CD4-positive, alpha-beta T cell treated with Interleukin-15 for 4 hours (primary cell): ENCODE measurements at places on chromosomes 2 and 18.

- DNase-seq, result no peak
These were observed 258 bp downstream of the MGAT4A start for GRCh38 chr2:98730707-98731040.

- no peak for DNase-seq
These were observed 248.8 kb downstream of the RDH14 start for GRCh38 chr2:18311420-18312195.

GRCh38 chr18:50360611-50361010, 14.2 kb upstream of the SKA1 start:
- DNase-seq, result no peak

- no peak for DNase-seq
These were observed 87.6 kb downstream of the SMAD2 start for GRCh38 chr18:47842836-47843235.

DNA sequence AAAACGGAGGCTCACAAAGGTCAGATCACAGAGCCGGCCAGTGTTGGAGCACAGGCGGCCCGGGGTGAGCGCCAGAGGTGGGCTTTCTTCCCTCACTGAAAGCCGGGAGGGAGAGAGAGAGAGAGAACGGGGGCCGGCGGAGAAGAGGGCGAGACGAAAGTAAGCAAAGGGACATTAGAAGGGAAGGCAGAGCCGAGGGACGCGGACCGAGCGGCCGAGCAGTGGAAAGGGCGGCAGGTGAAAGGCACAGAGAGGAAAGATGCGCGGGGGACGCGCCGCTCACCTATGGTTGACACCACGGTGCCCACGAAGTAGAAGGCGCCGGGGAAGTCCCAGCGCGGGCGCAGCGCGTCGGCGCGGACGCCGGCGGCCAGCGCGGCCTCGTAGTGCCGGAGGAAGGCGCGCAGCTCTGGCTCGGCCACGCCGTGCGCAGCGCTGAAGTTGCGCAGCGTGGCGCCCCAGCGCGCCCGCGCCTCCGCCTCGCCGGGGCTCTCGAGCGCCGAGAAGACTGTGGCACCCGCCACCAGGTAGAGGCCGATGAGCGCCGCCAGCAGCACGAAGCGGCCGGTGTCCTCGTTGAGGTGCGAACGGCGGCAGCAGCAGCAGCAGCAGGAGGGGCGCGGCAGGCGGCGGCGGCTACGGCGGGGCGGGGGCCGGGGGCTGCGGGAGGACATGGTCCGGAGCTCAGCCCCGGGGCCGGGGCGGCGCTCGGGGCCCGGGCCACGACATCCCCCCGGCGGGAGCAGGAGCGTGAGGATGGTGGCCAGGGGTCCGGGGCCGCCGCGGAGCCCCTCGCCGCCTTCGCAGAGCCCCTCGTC, 166.9 kb downstream of the MSH2 start:
- DNase-seq, result no peak

GRCh38 chr18:33062834-33063364, 290.1 kb upstream of the KLHL14 start:
- DNase-seq, result no peak

GRCh38 chr2:209636076-209636475, 135.6 kb upstream of the UNC80 start:
- no peak for DNase-seq

DNA sequence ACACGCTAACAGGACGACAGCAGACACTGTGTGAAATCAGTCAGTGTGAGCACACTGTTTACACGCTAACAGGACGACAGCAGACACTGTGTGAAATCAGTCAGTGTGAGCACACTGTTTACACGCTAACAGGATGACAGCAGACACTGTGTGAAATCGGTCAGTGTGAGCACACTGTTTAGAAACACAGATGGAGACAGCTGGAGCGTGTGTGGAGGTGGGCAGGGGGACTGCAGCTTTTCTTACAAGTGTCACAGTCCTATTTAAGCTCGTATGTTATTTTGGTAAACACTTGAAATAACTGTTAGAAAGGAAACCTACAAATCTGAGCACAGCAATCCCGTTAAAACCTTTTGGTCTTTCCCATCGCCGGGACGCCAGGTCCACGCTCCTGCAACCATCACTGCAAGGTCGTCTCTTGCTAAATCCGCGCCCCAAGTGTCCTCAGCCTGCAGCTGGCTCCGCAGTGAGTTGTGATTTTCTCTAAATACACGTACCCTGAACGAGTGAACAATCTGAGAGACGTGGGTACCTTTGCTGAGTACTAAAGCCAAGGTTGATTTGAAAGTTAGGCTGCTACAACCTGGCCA, 58.9 kb upstream of the CTDP1 start:
- no peak for DNase-seq

DNA sequence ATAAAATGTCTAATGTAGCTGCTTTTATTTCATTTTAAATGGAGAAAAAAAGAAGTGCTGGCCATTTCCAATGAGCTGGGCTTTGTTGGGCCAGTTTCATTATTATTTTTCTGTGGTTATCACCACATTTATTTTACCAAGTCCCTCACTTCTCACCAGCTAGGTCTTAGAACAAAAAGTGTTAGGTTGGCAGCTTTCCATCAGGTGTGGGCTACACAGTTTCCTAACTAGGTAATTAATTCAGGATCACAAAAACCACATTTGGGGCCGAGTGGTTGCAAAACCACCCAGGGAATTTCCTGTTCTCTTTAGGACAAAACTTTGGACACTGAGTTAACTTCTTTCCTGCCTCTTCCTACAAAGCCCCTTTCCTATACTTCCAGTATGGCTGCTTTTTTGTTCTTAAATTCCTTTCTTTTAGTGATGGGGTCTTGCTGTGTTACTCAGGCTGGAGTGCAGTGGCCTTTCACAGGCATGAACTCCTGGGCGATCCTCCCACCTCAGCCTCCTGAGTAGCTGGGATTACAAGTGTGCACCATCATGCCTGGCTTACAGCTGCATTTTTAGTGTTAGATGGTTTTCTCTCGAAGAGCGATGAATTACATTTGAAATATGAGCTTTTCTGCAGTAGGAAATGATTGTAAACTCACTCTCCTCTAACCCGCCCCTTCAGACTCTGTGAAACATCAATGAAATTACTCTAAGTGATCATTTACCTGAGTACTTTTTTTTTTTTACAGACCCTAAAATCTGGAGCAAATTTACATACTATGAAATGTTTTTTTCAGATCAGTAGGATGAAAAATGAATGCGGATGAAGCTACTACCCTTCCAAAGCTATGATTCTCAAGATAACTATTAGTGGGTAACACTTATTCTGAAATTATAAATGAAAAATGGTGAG, 2.6 kb upstream of the ZFP36L2 start:
- peak; percentile 32 for DNase-seq

DNA sequence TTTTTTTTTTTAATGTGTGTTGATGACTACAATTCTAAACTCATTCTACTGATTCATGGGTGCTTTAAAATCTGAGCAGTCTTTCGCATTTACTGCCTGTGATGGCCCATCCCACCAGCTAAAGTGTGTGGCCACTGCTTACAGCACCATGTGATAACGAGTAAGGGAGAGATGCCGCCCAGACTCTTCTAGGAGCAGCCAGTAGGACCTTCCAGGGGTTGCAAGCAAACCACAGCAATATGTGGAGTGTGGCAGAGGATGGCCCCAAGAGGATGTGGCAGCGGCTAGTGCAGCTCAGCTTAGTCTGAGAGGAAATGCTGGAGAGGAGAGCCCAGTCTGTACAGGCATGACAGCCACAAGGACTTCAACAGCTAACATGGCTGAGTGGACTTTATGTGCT, 14.9 kb downstream of the IL1B start:
- DNase-seq, result no peak

- peak; percentile 43 for DNase-seq
These were observed 7.9 kb upstream of the PDCL3 start for GRCh38 chr2:100554798-100555407.

- no peak for DNase-seq
These were observed 55.1 kb upstream of the ZBTB14 start for GRCh38 chr18:5350636-5351035.

GRCh38 chr2:174339561-174340399, 5.0 kb downstream of the SP9 start:
- DNase-seq, result no peak

- DNase-seq, result peak; percentile 74
These were observed 199.4 kb downstream of the ZEB2 start for GRCh38 chr2:144320491-144320890.

DNA sequence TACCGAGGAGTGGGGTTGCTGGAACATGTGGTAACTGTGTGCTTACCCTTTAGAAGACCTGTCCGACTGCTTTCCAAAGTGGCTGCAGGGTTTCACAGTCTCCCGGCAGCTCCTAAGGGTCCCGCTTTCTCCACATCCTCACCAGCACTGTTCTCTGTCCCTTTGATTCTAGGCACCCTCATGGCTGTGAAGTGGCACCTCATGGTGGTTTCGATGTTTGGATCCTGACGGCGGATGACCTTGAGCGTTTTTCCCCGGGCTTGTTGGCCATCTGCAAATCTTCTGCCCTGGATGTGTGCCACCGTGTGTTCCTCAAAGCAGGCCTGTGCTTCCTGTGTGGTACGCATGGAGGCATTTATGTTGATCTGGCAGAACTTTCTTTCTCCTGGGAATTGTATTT, 292.5 kb upstream of the HDAC4 start:
- no peak for DNase-seq

DNA sequence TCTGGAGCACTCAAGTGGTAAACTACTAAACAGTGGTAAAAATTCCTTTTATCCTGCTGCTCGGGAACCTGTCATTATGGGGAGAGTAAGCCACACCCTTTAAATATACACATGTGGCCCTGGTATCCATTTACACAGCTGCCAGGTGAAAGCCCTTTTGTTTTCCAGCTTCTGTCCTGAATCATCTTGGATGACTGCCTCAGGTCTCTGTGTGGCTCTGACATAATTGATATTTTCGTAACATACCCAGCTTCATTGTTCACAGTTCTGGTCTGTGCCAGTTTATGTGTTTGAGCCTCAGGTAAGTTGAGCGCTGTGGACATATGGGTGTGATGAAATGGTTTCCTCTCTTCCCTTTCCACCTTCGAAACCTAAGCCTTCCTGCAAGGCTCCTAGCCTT, 15.7 kb upstream of the TTC39C start:
- DNase-seq, result no peak

DNA sequence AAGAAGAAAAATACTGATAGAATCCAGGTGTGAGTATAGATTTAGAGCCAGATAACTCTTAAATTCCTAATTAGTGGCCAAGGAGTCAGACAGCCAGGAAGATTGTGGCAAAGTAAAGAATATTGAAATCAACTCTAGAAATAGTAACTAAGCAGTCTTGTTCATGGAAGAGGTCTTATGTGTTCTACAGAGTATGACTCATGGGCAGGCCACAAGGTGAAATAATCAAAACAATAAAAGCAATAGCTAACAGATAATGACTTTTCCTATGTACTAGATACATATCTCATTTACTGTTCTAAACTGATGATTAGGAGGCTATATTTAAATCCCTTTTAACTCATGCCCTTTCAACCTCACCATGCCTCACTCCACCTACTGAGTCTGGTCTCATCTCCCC, 227.4 kb upstream of the COL3A1 start:
- DNase-seq, result no peak

- no peak for DNase-seq
These were observed 11.6 kb downstream of the FECH start for GRCh38 chr18:57574866-57575265.

DNA sequence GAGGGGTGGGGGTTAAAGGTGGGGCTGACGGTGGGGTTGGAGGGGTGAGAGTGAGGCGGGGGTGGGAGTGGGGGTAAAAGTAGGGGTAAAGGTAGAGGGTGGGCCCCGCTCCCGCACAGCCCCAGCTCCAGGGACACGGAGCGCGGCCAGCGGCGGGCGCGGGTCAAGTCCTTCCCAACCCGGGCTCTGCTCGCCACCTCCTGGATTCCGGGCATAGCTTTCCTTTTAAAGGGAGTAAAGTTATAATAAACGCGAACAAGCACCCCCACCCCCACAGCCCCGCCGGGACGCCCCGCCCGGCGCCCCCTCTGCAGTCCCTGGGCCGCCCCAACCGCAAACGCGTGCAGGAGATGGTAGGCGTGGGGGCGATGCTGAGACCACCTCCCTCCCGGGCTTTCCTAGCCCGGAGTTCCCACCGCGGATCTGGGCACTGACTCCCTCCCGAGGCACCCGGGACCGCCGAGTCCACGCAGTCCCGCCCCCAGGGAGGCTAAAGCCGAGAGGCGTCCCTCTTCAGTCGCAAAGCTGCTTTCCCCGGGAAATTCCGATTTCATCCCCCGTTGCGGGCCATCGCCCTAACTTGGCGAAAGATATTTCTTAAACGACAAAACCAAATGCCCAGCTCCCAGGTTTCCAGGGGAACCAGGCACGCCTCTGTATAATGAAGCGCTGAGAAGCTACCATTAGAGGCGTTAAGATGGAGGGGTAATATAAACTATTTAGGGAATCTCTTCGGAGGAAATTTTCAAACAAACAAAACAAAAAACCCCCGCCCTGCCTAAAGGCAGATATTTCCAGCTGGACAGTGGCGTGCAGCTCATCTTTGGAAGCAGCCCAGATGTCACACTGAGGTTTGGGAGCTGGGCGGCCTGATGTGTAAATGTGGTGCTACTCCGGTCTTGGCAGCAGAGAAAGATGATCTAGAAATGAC, at the start of gene LIMS2:
LIMS2 (minus strand) TSS at position 200 of the 931 bp plus-strand sequence. CDS start 506 bp downstream, outside the sequence.
- DNase-seq, result no peak

DNA sequence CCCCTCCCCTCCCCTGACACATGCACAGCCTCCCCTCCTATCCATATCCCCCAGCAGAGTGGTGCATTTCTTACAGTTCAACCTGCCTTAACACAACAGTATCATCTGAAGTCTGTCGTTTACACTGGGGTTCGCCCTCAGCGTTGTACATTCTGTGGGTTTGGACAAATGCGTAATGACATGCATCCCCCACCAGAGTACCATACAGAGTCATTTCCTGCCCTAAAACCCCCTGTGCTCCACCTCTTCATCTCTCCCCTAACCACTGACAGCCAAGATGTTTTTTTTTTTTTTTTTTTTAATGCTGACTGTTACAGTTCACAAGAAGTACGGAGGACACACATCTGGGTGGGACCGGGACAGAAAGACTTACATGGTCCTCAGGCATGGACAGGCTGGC, 22.6 kb downstream of the POMC start:
- no peak for DNase-seq

DNA sequence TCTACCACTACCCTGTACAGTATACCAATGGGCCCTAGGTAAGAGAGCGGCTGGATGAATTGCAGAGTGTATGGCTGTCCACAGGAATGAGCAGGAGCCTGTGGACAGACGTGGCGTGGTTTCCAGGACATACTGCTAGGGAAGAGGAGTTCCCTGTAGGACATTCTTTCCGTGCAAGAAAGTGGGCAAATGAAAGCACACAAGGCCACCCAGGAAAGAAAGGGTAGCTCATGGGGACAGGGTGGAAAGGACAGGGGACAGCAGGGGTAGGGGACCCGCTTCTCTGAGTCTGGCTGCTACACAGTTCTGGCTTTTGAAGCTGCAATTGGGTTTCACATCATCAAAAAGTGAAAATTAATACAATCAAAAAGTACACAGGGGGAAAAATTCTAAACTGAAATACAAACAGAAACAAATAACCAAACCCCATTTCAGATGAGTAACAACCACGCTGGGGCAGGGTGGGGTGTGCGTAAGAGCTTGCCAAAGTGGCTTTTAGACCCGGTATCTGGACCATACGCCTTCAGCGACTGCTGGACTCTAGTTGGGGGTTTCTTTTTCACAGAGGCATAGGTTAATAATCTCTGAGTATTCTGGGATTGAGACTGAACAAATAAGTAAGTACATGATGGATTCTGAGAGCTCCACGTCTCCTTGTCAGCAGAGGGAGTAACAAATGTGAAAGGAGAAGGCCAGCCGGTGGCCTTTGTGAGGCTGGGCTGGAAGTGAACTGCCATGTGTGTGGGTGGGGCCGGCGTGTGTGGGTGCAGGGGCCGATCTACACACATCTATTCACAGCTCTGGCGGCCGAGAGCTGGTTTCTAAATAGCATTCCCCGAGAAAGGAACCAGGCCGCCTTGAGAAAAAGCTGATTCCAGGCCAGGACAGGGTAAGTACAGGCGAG, 84.0 kb downstream of the HDAC4 start:
- DNase-seq, result no peak

- peak; percentile 13 for DNase-seq
These were observed 73.4 kb upstream of the ID2 start for GRCh38 chr2:8608411-8608954.
